ENCODE measurements at places on chromosomes 6 and 20. TPM values are rescaled to one million over a fixed set of nuclear protein-coding genes. Genes with fewer than 3 reads are reported as not detected.
A peak's percentile ranks its signal among the peaks of the same experiment; 100 is the strongest.

Gene DYNLRB1
- total RNA-seq = 59.6 TPM

Gene ZC3H12D
- total RNA-seq = under 0.01 TPM

Gene HCRTR2
- total RNA-seq = not detected

Gene REM1
- not detected for total RNA-seq

Gene TRIM40
- total RNA-seq = not detected

Gene CLIC5
- not detected for total RNA-seq

Gene CDSN
- not detected for total RNA-seq

Gene C6orf58
- total RNA-seq = not detected

Gene TLDC2
- 0.32 TPM for total RNA-seq

Gene GZF1
- total RNA-seq = 19.4 TPM

Gene TEAD3
- total RNA-seq = 23.7 TPM

- DNase-seq = no peak
Measured at GRCh38 chr6:41626917-41627316, 11.4 kb upstream of the MDFI start.

- no peak for DNase-seq
Measured at GRCh38 chr6:12892151-12892550, 175.6 kb downstream of the PHACTR1 start.

GRCh38 chr6:2197984-2198383, 47.4 kb downstream of the GMDS start:
- peak; percentile 3 for DNase-seq

GRCh38 chr6:68777956-68778355, 142.9 kb downstream of the ADGRB3 start:
- no peak for DNase-seq

GRCh38 chr6:13511913-13512717, 24.7 kb upstream of the GFOD1 start:
- DNase-seq = peak; percentile 25

GRCh38 chr6:144365271-144365670, 80.1 kb downstream of the UTRN start:
- DNase-seq = no peak

DNA sequence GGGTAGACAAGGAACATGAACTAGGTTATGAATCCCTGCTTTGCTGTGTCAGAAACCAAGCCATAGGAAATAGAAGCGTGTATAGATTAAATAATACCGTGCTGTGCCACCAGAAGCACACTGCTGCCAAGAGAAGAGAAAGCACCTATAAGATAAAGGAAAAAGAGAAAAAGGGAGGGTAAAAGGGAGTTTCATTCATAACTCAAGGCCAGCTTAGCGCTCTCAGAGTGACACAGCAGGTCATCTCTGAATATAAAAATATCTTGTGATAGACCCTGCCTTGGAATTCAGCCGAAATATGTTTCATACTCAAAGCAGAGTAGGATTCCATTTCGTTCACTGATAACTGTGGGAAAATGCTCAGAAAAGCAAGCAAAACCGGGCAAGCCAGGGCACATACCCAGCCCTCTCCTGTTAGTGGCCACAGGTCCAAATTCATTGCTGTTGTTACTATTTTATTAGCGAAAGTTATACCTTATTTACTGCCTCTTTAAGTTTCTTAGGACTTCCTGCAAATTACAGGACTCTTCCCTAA, 8.7 kb downstream of the JAG1 start:
- no peak for DNase-seq

DNA sequence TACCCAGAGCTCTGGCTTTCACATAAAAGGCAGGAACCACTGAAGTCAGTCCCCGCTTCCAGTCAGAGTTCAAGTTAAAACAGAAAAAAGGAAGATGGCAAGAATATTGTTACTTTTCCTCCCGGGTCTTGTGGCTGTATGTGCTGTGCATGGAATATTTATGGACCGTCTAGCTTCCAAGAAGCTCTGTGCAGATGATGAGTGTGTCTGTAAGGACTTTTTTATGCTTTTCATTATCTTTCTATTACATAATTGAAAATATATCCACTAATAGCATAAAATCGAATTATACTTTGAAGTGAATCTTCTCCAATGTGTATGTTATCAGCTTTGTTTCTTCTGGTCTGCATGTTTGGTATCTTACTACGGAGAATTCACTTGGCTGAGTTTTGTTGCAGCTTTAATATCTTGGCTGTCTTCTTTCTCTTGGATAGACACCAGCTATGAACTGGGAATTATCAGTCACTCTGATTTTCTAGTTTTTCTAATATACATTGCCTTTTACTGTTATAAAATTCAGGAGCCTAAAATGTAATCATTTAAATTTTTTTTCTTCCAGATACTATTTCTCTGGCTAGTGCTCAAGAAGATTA, at the start of gene OTOR:
TSS of gene OTOR (plus strand) at position 51 of the 593 bp plus-strand sequence. CDS start at position 95, 44 bp downstream.
- no peak for DNase-seq

DNA sequence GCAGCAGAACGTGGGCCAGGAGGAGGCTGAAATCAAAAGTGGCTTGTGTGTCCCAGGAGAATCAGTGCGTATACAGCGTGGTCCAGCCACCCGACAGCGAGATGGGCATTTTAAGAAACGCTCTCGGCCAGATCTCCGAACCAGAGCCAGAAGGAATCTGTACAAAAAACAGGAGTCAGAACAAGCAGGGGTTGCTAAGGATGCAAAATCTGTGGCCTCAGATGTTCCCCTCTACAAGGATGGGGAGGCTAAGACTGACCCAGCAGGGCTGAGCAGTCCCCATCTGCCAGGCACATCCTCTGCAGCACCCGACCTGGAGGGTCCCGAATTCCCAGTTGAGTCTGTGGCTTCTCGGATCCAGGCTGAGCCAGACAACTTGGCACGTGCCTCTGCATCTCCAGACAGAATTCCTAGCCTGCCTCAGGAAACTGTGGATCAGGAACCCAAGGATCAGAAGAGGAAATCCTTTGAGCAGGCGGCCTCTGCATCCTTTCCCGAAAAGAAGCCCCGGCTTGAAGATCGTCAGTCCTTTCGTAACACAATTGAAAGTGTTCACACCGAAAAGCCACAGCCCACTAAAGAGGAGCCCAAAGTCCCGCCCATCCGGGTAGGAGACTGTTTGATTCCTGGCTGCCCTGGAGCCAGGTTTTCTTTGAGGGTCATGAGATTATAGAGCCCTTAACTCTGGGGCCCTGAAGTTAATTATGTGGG, 75.3 kb downstream of the ASXL1 start:
- DNase-seq = peak; percentile 21

DNA sequence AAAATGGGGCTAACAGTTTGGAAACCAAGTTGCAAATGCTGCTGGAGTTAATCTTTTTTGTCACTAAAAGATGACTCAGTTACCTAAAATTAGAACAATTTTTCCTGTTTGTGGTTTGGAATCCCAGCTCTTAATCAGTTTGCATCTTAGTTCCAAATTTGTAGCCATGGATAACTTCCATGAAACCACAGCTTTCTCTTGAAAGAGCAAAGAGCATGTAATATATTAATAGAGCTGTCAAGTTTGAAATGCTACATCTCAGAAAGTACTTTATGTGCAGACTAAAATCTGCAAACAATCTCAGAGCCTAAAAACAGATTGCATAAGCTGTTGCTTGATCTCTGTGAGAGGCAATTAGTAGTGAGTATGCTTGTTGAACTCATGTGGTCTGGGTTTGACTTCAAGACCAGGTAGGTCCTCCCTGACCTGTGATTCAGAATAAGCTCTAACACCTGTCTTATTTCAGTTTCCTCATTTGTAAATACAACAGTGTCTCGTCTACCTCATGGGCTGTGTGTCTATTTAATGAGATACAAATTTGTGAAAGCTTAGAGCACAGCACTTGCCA, 23.5 kb downstream of the DHX35 start:
- peak; percentile 95 for DNase-seq

- DNase-seq = no peak
Measured at GRCh38 chr6:7184502-7184901, 76.7 kb downstream of the RREB1 start.

DNA sequence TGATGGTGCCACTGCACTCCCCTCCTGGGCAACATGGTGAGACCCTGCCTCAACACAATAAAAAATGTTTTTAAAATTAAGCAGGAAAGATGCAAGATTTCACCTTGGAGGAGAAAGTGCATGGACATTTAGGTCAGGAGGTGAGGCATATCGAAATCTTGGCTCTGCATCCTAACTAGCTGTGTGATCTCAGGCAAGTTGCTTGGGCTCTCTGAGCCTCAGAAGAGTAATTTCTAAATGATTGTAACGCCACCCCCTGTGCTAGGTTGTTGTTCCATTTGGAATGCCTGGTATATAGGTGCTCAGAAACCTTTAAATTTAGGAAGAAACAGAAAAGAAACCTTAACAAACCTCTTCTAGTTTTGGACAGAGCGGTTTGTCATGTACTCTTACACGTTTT, 35.9 kb upstream of the C20orf144 start:
- DNase-seq = no peak

GRCh38 chr6:119333707-119334295, 15.8 kb downstream of the MAN1A1 start:
- no peak for DNase-seq

GRCh38 chr20:11222243-11222642, 548.4 kb upstream of the JAG1 start:
- no peak for DNase-seq

Measured in fibroblast of villous mesenchyme (primary cell).